ENCODE measurements at places on chromosomes 16 and 17.

DNA sequence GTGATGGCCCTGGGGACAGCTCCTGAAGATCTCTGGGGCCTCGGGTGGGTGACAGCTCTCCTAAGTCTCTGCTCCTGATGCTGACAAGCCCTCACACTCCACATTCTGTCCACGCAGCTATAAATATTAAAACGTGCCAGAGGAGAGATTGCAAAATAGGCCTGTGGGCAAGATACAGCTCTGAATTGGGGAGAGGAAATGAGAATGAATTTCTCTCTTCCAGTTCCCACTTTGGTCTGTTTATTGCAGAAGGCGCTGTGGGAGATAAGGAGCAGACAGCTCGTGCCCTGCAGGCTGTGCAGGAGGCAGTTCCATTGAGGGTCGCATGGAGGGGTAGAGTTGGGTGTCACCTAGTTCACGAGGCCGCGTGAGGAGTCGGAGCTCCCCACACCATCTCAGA, 87.5 kb upstream of the SDK2 start:
- no peak for DNase-seq

DNA sequence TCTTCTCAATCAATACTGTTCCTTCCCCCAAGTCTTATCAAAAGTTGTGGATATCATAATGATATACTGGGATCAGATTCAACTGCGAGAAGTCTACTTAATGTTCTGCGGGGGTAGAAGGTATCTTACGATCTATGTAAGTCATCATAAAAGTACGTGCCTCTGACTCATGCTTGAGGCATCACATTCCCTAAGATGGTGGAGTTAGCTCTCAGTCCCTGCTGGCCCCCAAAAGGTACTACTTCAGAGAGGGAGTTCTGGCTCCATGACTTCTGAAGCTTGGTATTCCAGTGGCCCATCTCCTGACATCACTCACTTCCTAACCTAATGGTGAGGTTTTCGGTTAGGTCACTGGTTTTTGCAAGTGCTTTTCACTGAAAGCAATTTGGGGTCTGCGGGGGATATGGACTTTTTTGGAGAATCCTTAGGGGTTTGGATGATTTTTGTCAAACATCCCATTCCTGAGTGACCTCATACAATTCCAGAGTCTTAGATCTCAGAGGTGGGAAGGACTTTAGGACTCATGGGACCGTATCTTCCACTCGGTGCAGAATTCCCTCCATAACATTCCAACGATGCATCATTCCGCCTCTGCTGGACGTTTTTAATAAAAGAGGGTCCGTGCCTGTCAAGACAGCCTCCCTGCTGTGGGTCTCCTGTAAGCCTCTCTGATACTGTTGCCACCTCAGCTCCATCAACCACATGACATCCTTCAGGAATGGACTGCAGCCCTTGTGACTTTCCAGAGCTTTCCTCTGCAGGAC, 74.3 kb downstream of the DYNLRB2 start:
- DNase-seq = no peak

- peak; percentile 54 for DNase-seq
Measured at GRCh38 chr16:83843657-83844056, 35.9 kb downstream of the HSBP1 start.

DNA sequence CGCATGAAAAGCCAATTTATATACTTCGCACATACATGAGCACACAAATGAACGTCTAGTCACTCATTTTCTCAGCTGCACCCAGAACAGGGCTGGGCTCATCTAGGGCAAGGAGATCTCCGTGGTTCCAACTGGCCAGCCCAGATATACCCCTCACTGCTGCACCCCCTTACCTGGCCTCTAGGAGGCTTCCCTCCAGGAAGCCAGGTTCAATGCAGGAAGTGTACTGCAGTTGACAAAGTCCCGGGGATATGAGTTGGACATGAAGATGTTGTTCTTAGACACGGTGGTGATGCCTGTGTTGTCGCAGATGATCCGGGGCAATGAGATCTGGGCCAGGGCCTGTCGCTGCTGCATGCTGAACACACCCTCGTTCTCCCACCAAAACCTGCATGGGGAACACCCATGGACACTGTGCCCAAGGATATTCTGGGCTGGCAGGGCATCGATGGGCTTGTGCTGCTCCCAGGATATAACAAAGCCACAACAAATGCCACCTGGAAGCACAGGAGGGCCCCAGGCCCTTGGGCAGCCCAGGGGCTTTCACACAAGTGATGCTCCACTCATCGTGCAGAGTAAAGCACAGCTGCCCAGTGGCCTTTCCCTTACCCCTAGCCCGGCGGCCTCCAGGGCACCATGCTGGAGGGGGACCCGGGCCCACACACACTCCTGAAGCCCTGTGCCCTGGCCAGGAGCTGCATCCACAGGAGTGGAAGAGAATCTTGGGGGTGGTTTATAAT, 10.1 kb downstream of the MPO start:
- DNase-seq = no peak

- peak; percentile 52 for DNase-seq
Measured at GRCh38 chr17:78127239-78127887, 1.2 kb downstream of the TMC6 start.

GRCh38 chr17:79980246-79981043, 55.2 kb downstream of the TBC1D16 start:
- DNase-seq = no peak

- peak; percentile 63 for DNase-seq
Measured at GRCh38 chr17:57284984-57285646, 28.8 kb downstream of the MSI2 start.

- no peak for DNase-seq
Measured at GRCh38 chr17:57823469-57824401, 26.1 kb downstream of the MRPS23 start.

DNA sequence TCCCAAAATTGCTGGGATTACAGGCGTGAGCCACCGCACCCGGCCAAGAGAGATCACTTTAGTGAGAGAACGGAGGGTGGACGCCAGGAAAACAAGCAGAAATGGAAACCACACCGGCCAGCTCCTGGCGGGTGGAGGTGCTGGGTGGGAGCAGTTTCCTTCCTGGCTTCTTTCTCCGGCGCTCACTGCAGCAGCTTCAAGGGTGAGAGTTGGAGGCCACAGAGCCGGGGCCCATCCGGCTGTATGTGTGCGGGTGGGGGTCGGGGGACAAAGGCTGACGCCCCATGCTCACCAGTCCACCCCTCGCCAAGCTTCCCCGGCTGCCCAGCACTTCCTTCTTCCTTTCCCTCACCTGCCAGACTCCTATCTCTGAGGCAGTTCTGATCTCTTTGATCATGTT, 13.5 kb upstream of the BHLHA9 start:
- DNase-seq = no peak

DNA sequence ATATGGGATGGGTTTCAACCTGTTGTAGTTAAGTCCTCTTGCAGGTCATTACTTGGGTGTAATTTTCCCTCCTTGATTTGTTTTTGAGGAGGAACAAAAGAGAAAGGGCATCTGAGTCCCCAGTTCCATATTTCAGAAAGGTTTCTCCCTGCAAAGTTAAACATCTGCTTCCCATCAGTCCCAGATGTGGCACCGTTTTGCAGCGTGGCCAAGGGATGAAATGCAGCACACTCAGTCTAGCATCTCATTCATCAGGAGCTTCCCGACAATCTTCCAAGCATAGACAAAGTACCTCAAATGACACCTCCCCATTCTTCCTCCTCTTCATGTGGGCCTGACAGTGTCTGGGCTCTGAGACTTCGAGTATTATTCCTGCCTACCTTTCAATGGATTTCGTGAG, 363.7 kb upstream of the SOX9 start:
- no peak for DNase-seq

DNA sequence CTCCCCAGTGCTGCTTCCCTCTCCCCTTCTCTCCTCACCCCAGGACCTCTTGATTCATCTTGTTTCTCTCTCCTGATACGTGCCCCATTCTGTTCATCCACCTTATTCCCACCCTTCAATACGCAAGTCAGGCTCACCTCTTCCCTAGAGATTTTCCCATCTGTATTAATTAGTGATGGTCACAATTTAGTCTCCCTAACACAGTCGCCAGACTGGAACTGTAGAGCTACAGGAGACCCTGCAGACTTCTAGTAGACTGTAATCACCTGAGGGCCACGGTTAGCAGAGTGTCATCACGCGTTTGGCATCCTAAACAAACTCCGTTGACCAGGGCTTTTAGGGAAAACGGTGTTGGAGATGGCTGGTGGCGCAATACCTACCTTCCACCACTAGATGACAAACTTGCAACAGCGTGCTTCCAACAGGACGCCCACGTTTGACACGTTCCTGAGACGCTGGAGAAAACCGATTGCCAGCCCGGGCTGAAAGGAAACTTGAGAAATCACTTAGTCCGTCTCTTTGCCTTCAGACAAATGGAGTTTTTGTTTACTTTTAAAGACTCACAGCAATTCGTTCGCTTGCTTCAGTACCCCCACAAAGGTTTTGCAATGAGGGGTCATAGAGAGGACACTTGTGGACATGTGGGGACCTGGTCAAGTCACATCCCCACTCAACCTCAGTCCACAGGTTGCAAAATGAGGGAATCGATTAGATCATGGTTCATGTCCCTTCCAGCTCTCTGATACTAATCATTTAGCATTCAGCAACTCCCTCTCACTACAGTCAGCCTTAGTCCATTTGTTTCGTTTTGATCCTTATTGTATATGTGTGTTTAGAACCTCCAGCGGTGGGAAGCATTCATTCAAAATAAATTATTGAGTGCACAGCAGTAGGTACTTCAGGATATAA, 20.6 kb downstream of the MYL4 start:
- peak; percentile 83 for DNase-seq

DNA sequence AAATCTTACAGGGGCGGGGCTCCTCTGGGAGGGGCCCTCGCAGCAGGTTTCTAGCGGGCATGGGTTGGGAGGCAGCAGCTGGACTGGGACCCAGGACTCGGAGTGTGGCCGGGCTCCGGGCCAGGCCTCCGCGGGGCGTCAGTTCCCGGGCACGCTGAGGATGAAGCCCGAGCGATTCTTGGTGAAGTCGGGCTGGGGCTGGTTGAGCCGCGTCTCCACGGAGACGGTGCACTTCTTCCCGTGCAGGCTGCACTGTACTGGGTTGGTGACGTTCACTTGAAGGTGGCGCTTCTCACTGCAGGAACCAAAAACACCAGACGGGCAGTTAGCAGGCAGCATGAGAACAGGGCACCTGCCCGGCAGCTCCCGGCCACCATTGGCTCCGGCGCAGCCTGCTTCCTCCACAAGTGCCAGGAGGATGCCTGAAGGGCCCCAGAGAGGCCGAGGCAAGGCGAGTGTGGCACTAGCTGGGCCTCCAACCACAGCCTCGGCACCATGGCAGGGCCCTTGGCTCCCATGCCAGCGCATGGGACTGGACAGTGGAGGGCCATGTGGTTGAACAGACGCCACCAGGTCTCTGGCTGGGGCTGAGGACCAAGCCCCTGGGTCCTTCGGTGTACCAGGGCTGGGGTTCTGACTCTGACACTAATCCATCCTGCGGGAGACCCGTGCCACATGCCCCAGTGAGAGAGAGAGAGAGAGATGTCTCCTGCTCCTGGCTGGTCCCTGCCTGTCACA, 8.0 kb downstream of the CDK5R1 start:
- DNase-seq = no peak

DNA sequence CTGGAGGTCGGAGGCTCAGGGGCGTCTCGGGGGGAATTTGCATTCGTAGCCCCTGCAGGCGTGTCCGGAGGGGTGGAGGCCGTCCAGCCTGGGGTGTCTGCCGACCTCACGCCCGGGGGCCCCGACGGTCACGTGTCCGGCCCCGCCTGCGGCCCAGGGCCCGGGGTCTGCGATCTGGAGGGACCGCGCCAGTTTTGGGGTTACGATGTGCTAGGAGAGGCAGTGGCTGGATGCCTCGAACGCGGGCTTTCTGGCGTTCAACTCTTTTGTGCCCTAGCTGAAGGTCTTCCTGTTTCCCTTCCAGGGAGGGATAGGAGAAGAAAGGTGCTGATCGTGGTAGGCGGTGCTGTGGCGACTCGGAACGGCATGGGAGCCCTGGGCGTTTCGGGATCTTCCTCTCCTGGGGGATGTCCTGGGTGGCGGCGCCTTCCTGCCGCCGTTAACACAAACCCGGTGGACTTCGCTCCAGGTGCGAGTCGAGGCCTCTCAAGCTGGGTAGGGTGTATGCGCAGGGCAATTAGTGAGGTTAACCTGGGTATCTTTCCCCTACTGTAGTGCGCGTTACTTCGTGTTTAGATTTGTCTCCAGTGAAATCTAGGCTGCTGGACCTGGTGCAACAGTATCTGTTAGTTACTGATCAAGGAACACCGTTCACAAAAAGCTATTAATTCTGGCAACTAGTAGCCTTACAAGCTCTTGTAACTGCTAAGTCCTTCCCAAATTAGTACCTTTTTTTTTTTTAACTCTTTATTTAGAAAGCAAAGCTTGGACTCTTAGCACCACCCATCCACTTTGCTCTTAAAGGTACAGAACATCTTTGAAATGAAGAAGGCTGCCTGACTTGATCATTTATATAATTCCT, 1.3 kb downstream of the AKAP1 start:
- DNase-seq = peak; percentile 42

DNA sequence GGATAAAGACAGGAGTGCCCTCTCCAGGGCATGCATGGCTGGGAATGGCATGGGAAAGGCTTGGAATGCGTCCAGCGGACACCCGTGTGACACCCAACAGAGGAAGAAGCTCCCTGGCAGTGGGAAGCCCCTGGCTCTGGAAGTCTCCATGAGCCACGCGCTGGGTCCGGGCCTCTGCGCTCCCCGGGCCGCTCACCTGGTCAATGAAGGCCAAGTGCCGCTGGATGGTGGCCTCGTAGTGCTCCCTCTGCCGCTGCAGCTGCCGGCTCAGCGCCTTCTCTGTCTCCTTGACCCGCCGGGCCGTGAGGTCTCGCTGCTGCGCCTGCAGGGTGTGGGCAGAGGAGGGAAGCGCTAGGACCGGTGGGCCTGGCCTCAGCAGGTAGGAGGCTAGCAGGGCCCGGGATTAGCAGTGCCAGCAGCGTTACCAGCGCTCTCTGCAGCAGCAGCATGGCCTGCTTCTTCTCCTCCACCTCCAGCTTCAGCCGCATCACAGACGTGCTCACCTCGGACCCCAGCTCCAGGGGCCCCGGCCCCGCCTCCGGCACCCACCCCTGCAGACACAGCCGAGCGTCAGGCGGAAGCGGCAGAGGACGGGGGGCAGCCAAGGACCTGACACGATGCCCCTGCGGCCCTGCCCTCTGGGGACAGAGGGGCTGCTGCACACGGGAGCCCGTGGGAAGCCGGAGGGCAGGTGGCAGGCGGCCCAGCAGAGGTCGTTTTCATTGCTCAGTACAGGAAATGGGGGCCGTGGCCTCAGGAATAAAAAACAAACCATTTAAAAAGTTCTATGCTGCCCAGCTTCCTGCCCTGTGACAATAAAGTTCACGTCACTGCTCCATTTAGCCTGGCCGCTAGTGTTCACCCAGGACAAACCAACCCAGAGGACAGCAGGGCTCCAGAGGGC, 26.0 kb downstream of the CEP131 start:
- DNase-seq = no peak

- DNase-seq = no peak
Measured at GRCh38 chr17:61362396-61362795, 37.2 kb upstream of the TBX2 start.

DNA sequence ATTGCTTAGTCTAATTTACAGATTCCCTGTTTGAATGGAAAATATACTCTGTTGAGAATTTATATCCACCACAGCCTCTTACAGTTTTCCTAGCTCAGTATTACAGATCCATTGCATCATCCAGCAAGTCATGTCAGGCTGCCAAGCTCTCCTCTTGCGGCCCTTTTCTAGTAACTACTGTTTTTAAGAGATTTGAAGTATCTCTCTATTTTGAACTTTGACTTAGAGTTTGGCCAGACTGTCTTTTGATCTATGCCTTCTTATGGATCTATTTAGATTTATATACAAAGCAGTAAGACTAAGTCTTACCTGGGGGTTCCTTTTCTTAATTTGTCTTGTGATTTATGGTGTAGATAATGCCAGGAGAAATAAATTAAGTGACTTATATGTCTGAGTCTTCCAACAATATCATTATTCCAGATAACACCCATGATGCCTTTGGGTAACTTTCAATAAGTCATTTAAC, 53.1 kb upstream of the ABCC11 start:
- DNase-seq = no peak
